ENCODE measurements at places on chromosomes 12 and 14.

DNA sequence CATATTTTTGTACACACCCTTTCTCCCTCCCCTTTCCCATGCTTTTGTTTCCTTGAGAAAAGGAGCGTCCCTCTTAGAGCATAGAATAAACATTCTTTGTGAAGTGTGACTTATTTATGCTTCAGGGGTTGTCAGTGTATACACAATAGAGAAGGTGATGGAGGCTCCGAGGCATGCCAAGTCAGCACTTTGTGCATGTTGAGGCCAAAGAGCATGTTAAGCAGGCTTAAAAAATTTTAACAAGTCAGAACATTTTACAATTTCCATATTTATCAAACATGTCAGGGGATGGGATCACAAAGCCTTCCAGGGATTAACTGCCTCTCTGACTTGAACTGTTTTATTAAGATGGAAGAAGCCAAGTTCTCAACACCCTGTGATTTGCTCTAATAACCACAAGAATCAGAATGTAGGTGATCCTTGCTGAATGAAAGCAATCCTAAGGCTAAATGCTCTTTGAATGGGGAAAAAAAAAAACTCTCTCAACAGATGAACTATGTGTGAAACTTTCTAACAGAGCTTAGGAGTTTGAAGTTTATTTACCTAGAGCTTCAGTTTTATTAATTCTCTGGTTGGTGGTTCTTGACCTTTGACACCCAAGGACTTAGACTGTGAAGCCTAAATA lies 223.1 kb downstream of the RAD51B start:
- no peak for DNase-seq

- no peak for DNase-seq
Measured at GRCh38 chr14:71753976-71754375, 178.3 kb upstream of the RGS6 start.

DNA sequence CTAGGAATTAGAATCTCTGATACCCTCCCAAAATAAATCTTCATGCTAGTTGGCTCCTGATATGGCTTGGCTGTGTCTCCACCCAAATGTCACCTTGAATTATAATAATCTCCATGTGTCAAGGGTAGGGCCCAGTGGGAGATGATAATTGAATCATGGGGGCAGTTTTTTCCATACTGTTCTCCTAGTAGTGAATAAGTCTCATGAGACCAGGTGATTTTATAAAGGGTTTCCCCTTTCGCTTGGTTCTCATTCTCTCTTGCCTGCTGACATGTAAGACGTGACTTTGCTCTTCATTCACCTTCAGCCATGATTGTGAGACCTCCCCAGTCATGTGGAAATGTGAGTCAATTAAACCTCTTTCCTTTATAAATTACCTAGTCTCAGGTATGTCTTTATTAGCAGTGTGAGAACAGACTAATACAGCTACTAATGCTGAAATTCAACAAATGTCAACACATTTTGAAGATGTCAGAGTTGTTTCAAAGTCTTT lies 12.2 kb upstream of the SPTSSA start:
- no peak for DNase-seq

- DNase-seq = no peak
Measured at GRCh38 chr14:50008974-50009373, 107.4 kb downstream of the VCPKMT start.

DNA sequence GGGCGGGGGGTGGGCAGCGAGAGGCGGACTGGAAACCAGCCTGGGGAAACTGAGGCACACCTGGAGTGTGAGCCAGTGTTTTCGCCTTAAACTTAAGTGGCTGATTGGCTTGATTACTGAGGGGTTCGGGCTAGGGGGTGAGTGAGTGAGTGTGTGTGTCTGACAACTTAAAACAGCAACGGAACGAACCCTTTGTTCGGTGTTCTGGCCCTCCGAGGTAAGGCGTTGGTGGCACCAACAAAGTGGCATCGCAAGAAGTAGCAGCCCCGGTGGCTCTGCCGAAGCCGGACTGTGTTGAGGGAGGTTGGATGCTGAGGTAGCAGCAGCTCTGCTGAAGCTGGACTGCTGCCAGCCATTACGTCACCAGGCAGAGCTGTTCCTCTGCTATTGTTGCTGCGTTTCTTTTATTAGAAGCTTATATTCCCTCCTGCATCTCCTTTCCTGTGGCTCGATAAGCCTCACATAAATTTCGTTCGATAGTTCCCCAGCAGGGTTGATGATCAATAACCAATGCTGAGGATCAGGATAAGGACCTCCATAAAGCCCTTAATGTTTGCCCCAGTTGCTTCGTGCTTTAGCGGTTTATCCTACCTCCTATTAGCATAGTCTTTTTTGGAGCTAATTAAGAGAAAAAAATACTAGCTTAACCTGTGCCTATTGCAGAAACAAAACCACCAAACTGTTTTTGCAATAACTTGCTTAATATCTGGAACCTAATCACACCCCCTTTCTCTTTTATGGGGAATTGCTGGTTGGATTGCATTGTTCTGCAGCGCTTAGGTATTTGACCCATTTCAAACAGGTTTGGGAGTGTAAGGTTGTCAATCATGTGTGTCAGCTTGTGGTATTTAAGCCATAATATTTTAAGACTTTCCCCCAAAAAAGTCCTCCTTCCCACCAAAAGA lies 1.3 kb downstream of the GPR137C start:
- DNase-seq = peak; percentile 36

- no peak for DNase-seq
Measured at GRCh38 chr12:120940006-120940405, 35.8 kb upstream of the SPPL3 start.

All from bone marrow (tissue), 2 donors.